ENCODE measurements at places on chromosomes 7 and 10.

GRCh38 chr10:44998146-44998631 is 2.5 kb upstream of the ZNF22 start:
- DNase-seq = no peak

GRCh38 chr7:19709249-19709578 is 377 bp upstream of the POLR1F start:
- no peak for DNase-seq

DNA sequence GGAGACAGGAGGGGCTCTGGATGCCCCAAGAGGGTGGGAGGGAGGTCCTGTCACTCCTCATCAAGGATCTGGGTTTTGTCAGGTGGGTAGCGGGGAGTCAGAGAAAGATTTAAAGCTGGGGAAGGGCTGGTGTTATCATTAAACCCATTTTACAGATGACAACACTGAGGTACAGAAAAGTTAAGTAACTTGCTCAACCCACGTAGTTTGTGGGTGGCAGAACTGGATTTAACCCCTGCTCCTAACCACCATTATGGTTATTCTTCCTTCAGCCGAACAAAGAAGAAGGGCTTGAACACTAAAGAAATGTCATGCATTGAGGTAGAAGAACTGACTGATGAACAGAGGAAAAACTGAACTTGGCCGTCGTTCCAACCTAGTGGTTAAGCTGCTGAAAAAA is 24.9 kb upstream of the PRKAG2 start:
- DNase-seq = no peak

DNA sequence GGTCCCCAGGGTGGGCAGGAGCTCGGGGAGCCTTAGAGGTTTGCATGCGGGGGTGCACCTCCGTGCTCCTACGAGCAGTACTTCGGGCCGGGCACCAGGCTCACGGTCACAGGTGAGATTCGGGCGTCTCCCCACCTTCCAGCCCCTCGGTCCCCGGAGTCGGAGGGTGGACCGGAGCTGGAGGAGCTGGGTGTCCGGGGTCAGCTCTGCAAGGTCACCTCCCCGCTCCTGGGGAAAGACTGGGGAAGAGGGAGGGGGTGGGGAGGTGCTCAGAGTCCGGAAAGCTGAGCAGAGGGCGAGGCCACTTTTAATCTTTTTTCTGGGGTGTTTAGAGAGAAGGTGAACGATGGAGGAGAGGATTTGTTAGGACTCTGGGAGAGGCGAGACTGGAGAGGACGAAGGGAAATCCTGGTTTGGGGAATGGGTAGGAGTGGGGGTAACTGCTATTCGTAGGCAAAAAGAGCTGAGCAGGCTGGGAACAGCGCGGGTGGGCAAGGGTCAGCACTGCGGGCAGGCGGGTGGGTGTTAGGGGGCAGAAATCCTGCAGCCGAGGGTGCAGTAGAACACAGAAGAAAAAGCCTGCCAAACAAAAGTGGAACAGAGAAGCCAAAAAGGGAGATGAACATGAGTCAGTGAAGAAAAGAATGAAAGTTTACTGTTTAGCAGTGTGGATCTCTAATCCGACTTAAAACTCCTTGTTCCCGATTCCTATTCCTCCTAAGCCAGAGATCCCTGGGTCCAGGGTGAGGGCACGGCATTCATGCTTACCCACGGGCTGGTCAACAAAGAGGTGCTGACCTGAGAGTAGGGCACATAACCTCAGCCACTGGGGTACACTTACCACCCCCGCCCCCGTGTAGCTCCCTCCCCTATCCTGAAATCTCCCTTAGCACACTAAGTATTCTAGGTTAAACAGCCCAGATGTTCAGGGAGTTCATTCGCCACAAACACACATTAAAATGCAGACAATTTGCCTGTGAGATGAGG is 26.9 kb downstream of the PRSS2 start:
- DNase-seq = peak; percentile 50

- no peak for DNase-seq
These were observed 100.9 kb downstream of the ANKRD7 start for GRCh38 chr7:118325450-118325808.

GRCh38 chr10:44917848-44918247 is 6.7 kb downstream of the TMEM72 start:
- no peak for DNase-seq

- no peak for DNase-seq
These were observed 63.3 kb upstream of the SMNDC1 start for GRCh38 chr10:110368002-110368401.

- DNase-seq = no peak
These were observed 14.3 kb downstream of the CYP3A5 start for GRCh38 chr7:99665312-99666012.

DNA sequence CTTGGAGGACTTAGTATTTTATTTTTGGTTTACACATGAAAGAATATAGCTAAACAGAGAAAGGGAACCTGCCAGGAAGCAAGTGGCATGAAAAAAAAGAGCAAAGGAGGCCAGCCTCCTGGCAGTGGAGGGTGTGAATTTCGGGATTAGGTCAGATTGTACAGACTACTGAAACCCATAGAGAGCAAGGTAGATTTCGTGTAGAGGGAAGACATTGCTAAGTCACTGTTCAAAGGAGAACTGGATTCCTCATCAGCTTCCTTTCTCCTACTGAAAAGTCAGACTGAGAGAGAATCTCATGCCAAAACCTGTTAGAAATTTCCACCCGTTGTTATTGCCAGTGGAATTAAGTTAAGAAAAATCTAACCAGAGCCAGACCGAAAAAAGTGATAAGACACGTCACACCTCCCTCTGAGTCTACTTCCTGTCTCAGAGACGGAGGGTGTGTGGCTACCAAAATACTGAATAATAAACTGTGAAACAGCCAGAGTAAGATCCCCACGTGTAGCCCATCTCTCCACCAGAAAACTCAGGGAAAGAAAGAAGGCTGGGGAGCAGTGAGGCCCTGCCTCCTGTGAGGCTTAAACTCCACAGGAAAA is 118.8 kb downstream of the SKIDA1 start:
- DNase-seq = peak; percentile 49

DNA sequence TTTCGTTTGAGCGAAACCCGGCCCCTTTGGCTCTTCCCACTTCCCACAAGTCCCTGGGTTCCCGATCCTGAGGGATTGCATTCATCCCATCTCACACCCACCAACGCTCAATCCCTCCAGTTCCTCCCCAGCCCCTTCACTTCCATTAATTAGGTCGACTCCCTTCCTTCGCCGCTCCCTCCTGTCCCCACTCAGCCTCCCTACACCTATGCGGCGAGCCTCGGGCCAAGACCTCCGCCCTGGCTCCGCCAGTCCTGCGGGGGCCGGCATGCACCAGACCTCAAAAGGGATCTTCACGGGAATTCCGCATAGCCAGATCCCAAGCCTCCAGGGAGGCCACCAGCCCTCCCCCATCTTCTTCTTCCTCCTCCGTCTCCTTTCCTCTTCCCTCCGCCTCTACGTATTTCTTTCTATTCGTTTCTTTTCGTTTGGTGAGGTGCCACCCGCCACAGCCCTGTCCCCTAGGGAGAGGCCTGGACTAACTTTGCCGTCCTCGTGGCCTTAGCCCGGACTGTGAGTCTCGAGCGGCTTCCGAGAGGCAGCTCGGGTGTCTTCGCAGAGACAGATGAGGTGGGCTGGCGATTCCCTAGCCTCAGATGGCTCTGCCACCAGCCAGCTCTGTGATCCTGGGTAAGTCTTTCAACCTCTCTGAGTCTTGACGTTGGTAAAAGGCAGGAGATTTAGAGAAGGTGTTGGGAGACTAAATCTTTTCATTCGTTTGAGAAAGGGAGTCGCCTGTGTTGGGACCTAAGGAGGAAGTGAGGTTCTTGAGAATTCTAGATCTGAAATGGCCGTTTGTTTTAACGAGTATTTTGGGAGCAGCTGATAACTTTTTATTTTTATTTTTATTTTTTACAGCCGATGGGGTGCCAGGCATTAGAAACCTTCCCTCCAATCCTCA is 8.1 kb upstream of the LBX1 start:
- no peak for DNase-seq

DNA sequence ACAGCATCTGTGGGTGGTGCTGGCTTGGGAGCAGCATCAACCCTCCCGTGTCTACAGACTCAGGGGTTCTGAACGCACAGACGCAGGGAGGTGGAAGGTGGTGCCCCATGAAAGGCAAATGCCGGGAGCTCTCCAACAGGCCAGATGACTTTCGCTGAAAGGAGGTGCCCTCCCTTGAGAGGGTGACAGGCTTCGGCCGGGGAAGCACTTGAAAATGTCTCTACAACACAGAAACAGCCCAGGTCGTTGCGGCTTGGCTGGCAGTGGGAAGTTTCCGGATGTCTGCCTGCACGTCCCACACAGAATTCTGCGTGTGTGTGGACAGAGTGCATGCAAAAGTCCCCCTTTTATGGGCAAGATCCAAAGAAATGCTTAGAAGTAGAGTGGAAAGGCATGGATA is 239.6 kb downstream of the SKAP2 start:
- no peak for DNase-seq

- no peak for DNase-seq
These were observed 14.5 kb downstream of the ITPRIP start for GRCh38 chr10:104323760-104324201.

DNA sequence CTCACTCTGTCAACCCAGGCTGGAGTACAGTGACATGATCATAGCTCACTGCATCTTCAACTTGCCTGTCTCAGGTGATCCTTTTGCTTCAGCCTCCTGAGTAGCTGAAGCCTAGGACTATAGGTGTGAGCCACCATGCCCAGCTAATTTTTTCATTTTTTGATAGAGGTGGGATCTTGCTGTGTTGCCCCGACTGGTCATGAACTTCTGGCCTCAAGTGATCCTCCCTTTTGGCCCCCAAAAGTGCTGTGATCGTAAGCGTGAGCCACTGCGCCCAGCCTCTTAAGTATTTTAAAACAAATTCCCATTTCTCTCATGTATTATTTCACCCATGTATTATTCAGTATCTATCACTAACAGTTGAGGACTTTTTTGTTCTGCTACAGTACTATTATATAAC is 43.5 kb downstream of the KMT2E start:
- no peak for DNase-seq

DNA sequence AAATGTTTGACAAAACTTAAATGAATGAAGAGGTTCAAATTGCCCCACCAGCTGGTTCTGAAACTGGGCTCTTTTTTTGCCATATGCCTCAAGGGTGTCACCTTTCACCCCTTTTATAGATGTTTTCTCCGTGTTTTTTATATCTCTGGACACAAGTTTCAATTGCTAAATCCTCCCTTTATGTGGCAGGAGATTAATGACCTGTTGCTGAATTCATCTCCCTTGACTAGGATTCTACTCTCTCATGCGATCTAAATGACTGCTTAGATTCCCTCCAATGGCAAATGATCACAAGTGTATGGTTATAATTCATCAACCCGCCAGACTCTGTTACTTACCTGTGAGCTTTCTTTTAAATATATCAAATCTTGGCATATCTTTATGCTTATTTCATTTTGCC is 677.0 kb upstream of the POT1 start:
- DNase-seq = no peak

DNA sequence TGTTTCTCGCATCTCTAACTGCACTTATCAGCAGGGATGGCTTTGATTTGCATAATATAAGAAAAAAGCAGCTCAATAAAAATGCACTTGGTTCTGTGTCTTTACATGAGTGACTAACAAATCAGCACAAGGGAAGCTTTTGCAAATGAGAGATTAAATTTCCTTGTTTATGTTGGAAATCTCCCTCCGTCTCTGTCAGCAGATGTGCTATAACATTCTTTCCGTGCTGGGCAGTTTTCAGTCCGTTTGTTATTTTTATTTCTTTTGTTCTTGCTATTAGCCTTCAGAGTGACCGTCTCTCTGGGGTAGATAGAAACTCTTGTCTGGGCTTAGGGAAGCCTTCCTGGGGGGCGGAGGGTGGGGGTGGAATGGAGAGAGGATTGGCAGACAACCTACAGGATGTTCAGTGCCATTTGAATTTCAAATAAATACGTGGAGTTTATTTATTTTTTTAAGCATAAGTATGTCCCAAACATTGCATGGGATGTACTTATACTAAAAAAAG is 96.0 kb downstream of the GATA3 start:
- DNase-seq = no peak

DNA sequence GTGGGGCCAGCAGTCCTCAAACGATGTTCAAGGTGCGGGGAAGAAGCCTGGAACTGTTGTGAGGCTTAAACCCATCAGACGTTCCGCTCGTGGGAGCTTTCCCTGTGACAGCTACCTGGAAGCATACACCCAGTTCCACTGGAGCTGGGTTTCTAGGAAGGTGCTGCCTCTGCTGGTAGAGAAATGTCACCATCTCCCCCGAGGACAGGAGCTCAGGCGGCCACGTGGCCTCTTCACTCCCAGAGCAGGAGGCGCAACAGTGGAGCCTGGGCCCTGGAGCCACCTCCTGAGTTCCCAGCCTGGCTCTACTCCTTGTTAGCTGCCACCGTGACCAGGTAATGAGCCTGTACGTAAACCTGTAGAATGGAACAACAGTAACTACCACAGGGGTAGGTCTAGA is 156.1 kb downstream of the ADARB2 start:
- no peak for DNase-seq

DNA sequence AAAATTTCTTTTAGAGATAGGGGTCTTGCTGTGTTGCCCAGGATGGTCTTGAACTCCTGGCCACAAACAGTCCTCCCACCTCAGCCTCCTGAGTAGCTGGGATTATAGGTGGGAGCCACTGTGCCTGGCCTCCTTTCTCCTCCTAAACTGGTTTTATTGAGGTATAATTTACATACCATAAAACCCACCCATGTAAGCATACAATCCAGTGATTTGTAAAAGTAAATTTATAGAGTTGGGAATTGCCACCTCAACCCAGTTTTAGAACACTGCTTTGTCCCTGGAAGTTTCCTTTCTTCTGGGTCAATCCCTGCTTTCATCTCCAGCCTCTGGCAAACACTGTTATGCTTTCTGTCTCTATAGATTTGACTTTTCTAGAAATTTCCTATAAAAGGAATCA is 49.0 kb downstream of the CNNM2 start:
- no peak for DNase-seq

GRCh38 chr7:12296051-12296570 is 85.0 kb downstream of the TMEM106B start:
- DNase-seq = no peak

- DNase-seq = no peak
These were observed 1.2 kb upstream of the BLNK start for GRCh38 chr10:96272316-96273280.

DNA sequence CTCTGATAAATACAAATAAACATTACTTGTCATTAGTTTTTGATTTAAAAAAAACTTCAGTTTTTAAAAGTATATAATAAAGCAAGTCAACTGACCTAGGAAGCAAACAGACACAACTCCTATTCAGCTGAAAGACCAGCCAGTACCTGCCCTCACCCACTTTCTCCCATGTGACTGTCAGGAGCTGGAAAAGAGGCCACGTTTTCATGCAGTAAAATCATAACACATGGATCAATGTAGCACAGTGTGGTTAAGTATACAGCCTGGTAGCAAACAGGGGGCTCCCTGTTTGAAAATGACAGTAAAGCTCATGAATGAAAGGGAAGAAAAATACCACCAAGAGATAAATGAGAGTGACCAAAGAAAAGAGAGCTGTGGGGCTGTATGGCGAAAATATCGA is 21.6 kb downstream of the KIN start:
- no peak for DNase-seq

DNA sequence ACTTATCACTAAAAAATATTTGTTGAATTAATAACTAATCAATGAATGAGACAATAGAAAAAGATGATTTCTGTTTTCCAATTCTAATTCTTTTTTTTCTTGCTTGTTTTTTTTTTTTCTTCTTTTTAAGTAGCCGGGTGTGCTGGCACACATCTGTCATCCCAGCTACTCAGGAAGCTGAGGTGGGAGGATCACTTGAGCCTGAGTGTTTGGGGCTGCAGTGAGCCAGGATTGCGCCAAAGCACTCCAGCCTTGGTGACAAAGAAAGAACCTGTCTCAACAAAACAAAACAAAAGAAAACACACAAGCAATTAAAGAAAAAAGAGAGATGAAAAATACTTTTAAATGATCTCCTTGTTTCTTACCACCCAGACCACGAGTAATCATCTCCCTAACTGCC is 1109.3 kb downstream of the REEP3 start:
- DNase-seq = no peak
